Metanephros (tissue), 2 donors: ENCODE measurements at places on chromosomes 3 and 15. TPM values are rescaled to one million over a fixed set of nuclear protein-coding genes. Genes with fewer than 3 reads are reported as not detected.

The RARB gene
- total RNA-seq = 76.9 TPM

The CACNA2D2 gene
- 10.1 TPM for total RNA-seq

The CHRNA7 gene
- 5.0 TPM for total RNA-seq

The PROS1 gene
- total RNA-seq = 27.5 TPM

The ST8SIA2 gene
- 4.4 TPM for total RNA-seq

The SUCNR1 gene
- 7.9 TPM for total RNA-seq

The GMPS gene
- total RNA-seq = 21.5 TPM

The TMEM40 gene
- 1.5 TPM for total RNA-seq

The ANKRD63 gene
- total RNA-seq = 0.58 TPM

The FOXL2 gene
- not detected for total RNA-seq

The ATG3 gene
- total RNA-seq = 34.7 TPM

The TRPM1 gene
- total RNA-seq = 0.41 TPM

The MUSTN1 gene
- 11.9 TPM for total RNA-seq

The FAM3D gene
- total RNA-seq = 0.82 TPM

The RTP3 gene
- not detected for total RNA-seq

The OXTR gene
- total RNA-seq = 1.1 TPM

The SETD2 gene
- 66.4 TPM for total RNA-seq

The FBXW12 gene
- 0.23 TPM for total RNA-seq
